ENCODE measurements at places on chromosomes 11 and 22.

- no peak for DNase-seq
These were observed 338.1 kb upstream of the KIRREL3 start for GRCh38 chr11:127338380-127339259.

DNA sequence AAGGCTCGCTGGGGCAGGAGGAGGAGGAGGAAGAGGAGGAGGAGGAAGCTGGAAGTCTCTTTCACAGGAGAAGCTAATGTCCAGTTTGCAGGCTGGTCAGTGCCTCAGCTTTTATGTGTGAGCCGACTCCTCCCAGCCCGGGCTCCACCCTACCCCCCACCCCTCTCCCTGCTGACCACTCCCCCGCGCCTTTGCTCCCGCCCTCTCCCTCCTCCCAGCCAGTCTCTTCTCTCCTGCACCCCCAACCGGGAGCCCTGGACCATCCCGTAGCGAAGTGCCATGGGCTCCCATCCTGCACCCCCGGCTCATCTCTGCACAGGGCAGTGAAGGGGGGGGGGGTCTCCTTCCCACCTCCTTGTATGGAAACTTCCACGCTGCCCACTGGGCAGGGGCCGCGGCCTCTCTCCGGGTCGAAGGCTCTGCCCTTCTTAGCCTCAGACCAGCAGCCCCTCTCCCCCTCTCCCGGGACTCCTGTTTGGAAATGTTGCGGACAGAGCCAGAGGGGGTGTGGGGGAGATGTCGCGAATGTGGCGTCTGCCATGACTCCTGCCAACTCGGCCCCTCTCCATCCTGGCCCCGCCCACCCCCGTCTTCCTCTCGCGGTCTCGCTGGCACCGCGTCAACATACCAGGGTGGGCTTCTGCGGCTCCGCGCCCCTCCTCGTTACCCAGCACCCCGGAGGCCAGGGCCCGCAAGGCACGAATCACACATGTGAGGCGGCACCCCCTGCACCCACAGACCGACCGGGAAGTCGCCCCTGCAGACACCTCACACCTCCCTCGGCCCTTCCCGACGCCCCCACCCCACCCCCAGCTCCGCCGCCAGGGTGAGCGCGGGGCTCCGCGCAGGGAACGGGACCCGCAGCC is 1.8 kb downstream of the IGF2 start:
- DNase-seq: no peak

GRCh38 chr11:117218133-117218915 is 13.5 kb downstream of the PCSK7 start:
- no peak for DNase-seq

DNA sequence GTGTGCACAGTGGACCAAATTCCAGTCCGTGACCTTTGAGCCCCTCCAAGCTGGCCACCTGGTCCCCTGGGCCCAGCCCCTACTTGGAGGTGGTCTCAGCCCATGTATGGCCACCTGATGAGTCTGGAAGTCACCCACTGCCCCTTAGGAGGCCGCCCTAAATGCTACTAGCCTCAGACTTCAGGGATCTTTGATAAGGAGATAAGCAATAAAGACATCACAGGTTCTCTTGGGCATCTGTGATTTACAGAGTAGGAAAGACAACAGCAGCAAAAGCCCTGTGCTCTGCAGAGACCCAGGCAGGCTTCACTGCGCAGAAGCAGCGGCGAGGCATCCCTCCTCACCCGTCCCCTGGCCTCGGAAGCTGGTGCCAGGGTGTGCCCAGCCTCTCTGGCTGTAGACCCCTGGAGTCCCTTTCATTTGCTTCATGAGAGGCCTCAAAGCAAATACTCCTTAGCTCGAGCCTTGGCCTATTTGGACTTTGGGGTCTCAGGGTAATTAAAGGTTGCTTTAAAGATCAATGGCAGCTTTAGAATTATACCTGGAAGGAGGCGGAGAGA is 360.1 kb downstream of the TBC1D22A start:
- no peak for DNase-seq

DNA sequence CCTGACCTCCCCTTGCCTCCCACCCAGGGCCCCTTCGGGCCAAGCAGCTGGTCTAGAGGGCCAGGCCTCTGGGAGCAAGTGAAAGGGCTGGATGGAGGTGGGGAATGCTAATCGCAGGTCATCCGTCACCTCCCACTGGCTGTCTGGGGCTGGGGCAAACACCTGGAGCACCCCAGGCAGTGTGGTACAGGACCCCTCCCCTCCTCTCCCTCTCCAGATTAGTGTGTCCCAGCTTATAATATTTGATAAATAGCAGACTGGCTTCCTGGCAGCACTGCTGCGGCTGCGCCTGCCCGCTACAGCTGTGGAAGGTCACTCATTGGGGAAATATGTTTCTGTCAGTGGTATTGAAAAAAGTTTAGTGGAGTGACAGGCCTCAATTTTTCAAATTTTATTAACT is 90.7 kb upstream of the PHOX2A start:
- no peak for DNase-seq

- no peak for DNase-seq
These were observed 47.2 kb upstream of the CEP295 start for GRCh38 chr11:93614173-93614722.

GRCh38 chr11:131025421-131026125 is 109.3 kb upstream of the SNX19 start:
- DNase-seq: no peak

DNA sequence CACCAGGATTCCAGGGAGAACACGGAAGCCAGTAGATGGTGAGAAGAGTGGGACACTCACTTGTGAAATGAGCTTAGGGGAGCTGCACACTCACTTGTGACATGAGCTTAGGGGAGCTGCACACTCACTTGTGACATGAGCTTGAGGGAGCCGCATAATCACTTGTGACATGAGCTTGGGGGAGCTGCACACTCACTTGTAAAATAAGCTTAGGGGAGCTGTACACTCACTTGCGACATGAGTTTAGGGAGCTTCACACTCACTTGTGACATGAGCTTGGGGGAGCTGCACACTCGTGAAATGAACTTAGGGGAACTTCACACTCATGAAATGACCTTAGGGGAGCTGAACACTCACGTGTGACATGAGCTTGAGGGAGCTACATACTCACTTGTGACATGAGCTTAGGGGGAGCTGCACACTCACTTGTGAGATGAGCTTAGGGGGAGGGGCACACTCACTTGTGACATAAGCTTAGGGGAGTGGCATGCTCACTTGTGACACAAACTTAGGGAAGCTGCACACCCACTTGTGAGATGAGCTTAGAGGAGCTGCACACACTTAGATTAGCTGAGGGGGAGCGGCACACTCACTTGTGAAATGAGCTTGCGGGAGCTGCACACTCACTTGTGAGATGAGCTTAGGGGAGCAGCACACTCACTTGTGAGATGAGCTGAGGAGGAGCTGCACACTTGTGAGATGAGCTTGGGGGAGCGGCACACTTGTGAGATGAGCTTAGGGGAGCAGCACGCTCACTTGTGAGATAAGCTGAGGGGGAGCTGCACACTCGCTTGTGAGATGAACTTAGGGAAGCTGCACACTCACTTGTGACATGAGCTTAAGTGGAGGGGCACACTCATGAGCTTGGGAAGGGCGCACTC is 59.0 kb downstream of the NCAPD3 start:
- no peak for DNase-seq

GRCh38 chr11:23022854-23023253 is 162.6 kb upstream of the CCDC179 start:
- no peak for DNase-seq

DNA sequence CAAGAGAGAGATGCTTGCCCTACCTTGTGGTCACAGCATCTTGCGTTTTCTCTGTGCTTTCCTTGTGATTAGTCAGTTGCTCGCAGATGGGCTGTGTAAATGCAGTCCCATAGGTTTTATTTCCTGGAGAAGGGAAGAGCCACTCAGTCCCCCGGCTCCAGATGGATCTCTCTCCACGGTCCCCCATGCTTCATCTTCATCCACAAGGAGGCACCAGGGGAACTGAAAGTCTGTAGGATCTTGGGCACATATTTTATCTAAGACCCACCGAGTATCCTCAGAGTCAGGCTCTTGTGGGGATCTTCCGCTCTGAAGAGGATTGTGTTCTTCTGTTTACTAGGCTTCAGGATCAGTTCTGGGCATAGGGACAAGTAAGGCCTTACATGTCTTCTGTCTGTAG is 66.8 kb upstream of the E2F8 start:
- DNase-seq: no peak

- DNase-seq: no peak
These were observed 18.9 kb upstream of the HEPHL1 start for GRCh38 chr11:94002226-94002625.

Measured in stimulated activated CD8-positive, alpha-beta memory T cell treated with anti-CD3 and anti-CD28 coated beads, Interleukin-2, amount 100 ng/mL, for 48 hours (primary cell).